LNCaP clone FGC (cell line): ENCODE measurements at places on chromosomes 7 and 10.

GRCh38 chr7:28062197-28062991 lies 118.2 kb downstream of the JAZF1 start:
- no peak for DNase-seq

DNA sequence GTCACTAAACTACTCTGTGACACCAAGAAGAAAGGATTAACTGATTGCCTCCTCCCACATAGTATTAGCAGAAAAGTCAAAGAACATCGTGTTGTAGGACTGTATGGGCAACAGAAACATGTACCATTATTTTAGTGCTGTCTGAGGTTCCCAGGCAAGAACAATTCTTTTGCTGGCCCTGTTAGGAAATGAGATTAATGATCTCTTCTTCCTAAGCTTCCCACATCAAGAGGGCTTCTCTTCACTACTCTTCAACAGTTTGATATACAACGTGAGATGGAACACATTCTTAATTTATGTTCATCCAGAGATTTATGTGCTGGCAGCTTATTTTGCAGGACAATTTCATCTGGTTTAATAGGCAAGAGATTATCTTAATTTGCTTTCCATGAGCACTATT lies 219.6 kb downstream of the DOCK4 start:
- no peak for DNase-seq

DNA sequence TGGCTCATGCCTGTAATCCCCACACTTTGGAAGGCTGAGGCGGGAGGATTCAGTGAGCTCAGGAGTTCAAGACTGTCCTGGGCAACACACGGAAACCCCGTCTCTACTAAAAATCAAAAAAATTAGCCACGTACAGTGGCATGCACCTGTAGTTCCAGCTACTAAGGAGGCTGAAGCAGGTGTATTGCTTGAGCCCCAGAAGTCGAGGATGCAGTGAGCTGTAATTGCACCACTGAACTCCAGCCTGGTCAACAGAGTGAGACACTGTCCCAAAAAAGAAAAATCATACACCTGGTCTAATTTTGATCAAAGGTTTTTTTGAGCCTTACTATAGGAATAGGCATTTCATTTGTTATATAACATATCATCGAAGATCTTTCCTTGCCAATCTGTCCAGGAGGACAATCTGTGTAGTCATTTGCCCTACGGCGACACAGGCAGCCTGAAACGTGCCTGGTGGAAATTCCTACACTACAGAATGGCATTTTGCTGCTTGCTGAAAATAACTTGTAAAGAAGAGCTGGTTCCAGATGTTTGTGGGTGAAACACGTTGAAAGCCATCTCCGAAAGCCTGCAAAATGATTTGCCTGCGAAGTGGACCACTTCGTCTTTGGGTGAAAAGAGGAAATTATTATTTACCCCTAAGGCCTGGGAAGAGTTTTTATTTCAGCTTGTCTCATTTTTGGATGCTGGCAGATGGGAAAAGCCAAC lies 31.3 kb upstream of the GDI2 start:
- no peak for DNase-seq

DNA sequence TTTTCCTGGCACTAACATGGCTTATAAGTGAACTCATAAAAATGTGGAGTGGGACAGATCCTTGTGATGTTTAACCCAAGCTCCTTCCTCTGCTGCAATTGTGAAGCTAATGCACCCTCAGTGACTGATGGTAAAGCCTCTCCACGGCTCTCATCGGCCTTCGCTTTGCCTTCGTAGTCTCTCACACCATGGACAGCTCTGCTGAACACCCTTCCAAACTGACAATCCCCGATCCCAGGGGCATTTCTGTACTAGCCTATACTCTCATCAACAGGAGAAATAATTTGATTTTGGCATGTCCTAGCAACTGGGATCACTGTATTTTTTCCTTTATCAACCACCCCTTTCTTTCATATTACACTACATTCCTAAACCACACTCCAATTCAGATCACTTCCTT lies 6.1 kb downstream of the ZNF777 start:
- DNase-seq: no peak

DNA sequence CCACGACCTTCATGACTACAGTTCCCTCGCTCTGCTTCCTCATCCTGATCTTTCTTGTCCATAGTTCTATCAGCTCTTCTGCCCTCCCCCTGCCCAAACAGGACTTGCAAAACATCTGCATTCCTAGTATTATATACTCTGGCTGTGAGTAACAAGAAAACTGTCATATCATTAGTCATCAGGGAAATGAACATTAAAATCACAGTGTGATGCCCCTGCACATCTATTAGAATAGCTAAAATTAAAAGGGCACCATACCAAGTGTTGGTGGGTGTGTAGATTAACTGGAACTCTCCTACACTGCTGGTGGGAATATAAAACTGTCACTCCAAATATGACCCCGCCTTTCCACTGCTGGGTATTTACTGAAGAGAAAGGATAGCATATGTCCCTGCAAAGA lies 141.8 kb downstream of the C7orf25 start:
- DNase-seq: no peak

GRCh38 chr10:117450940-117451339 lies 75.7 kb upstream of the PDZD8 start:
- DNase-seq: no peak

DNA sequence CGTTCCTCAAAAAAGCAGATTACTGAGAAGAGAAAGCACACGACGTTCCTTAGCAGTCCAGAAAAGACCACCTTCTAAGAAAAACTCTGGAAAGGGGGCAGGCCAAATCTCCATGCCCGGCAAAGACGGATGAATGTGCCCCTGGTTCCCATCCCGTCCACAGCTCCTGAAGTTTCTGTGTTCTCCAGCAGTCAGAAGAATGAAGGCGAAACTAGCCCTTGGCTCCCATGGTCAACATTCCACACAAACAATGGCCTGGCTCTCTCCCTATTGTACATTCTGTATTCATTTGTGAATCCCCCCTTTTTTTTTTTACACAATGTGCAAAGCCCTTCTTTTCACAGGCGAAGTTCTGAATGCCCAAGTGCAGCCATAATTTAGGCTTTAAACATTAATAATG lies 5.3 kb downstream of the CTBP2 start:
- DNase-seq: no peak

DNA sequence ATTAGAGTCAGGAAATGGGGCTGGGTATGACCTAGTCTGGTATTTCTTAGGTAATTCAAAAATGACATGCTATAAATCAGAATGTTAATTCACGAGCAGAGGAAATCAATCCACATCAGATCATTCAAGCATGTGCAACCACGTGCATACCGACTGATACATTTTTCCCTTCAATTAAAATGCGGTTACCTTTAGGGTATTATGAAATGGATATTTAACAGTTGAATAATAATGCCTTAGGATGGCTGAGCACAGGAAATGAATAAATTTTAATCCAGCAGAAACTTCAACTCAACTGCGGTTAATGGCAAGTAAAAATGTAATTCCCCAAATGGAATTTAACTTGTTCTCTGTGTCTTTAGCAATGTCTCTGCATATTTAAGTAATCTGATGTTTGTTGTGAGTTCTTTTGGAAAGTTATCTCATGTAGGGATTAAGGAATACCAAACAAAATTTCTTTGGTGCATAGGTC lies 9.2 kb downstream of the CPA2 start:
- no peak for DNase-seq

DNA sequence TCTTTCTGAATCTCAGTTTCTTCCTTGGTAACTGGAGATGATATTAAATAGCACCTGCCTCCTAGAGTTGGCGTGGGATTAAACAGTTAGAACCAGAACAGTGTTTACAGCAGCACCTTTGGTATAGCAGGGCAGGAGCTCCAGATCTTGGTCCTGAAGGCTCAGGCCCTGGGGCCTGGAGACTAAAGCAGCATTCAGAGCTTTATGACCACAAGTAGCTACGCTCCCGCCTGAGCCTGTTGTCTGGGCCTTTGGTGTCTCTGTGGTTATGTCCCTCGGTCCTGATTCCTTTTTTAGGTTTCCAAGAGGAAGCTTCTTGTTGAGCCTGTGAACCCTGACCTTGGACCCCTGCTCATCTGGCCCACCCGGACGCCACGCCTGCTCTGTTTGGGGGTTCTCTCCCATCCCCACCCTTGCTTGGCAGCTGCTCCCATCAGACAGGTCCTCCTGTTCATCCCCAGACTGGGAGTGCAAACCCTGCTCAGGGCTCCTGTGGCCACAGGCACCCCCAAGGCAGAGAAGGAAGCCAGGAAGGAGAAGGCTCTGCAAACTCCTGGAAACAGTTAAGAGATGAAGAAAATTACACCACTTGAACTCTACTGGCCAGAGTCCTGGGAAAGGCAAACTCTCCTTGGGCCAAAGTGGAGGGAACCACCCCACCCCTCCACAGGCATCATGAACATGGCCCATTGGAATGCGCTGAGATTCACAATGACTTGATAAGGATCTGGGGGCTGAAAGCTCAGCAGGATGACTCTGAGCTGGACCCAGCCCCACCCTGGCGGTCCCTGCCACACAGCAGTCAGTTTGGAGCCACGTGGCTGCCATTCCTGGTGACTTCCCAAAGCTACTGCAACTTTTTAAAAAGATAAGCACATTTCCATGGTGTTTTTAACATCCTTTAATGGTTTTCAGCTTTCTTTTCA lies 50.1 kb upstream of the TMEM72 start:
- DNase-seq: no peak

DNA sequence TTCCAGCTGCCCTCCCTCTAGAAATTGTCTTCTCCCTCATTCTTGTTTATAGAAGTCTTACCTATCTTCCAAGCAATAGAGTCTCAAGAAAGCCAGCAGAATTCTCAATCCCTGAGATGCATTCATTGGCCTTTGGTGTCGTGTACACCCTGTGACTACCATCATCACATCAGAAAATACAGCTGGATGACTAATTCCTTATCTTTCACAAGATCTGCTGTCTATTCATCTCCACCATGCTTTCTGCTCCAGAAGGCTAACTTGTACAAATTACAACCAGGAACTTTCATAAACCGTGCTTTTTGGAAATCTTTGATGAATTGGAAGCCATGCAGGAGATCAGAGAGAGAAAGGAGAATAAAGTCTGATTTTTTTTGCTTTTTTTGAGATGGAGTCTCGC lies 1062.9 kb upstream of the GHITM start:
- no peak for DNase-seq

- DNase-seq: no peak
Measured at GRCh38 chr7:120867932-120868331, 10.0 kb upstream of the TSPAN12 start.
